ENCODE measurements at places on chromosomes 6 and 20.

- DNase-seq, result no peak
Observed at GRCh38 chr6:89564752-89565427, 73.7 kb downstream of the LYRM2 start.

GRCh38 chr6:33609019-33609418, 12.1 kb upstream of the ITPR3 start:
- DNase-seq, result no peak

DNA sequence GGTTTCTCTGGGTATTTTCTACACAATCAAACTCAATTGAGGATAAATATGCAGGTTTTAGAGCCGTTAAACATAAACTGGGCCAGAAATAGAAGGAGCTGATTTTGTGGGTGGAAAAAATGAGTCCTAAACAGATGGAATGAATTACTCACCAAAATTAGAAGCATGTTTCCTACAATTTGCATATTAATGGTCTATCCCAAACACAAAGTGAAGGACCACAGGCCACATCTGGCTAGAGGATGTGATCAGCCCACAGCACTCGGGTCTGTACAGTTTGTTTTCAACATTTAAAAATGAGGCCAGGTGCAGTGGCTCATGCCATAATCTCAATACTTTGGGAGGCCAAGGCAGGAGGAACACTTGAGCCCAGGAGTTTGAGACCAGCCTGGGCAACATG, 296.3 kb downstream of the PREX1 start:
- DNase-seq, result no peak

GRCh38 chr20:48564982-48565539, 262.7 kb downstream of the PREX1 start:
- no peak for DNase-seq
